NCI-H1694 treated with DMSO at 0.1 percent for 48 hours (cell line): ENCODE measurements at places on chromosomes 16 and 17.

GRCh38 chr16:55273356-55273755, 50.6 kb upstream of the IRX6 start:
- no peak for DNase-seq

- no peak for DNase-seq
Measured at GRCh38 chr17:81254955-81255717, 16.0 kb downstream of the NDUFAF8 start.

DNA sequence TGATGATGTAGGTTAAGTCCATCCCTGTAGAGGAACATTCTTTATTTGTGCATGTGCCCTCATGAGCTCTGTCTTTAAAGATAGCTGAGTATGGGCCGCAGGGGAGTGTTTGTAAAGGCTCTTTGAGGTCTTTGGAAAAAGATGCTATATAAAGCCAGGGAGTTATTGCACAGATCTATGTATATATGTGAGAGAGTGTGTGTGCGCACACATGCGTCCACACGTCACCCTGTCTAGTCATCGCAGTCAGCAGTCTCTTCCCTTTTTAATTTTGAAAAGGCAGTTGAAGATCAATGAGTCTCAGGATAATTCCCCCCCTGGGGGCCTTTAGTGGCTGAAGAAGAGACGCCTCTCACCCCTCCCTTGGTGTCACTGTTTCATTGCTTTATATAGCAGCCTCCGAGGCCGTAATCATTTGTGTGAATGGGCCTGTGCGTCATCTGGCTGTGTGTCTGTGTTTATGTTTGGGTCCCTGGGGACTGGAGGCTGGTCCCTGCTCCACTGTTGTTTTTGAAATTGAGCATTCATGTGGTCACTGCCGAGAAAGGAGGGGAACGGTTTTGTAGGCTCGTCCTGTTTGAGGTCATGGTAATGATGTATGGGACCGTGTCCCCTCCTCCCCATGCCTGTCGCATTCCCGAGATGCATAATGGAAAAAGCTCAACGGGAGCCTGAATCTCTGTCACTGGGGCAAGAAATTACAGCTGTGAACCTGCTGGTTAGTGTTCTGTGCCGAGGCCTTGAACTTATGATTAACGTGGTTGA, 143.9 kb downstream of the SNX29 start:
- no peak for DNase-seq

DNA sequence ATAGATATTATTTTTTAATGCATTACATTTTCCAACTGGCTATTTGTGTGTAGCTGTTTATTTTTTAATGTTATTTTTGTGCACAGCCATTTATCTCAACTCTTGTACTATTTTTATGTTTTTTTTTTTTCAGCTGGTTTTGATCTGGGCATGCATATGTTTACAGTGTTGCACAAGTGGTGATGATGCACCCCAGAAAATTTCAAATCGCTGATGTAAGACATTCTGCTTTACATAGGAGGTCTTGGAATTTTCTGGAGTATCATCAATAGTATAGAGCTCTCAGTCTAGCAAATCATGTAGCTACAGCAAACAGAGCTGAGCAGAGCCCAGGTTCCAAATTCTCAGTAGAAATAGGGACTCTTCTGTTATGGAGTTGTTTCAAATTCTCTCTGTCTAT, 30.2 kb downstream of the CACNG5 start:
- DNase-seq: no peak

DNA sequence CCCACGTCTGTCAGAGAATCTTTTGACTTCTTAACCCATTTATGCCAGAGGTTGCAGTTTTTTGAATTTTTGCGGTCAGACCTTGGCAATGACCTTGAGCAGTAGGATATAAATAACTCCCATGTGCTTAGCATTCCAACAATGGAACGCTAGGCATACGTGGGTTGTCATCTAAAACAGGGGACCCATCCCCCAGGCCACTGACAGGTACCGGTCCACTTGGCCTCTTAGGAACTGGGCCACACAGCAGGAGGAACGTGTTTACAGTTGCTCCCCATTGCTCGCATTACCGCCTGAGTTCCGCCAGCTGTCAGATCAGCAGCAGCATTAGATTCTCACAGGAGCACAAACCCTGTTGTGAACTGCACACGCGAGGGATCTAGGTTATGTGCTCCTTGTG, 76.8 kb upstream of the LGALS9 start:
- no peak for DNase-seq

- DNase-seq: peak; percentile 49
Measured at GRCh38 chr17:7704601-7705268, at the start of gene EFNB3. Gene EFNB3, plus strand, starts transcription at chr17:7705202. Its CDS starts 397 bp downstream, at chr17:7705599.

DNA sequence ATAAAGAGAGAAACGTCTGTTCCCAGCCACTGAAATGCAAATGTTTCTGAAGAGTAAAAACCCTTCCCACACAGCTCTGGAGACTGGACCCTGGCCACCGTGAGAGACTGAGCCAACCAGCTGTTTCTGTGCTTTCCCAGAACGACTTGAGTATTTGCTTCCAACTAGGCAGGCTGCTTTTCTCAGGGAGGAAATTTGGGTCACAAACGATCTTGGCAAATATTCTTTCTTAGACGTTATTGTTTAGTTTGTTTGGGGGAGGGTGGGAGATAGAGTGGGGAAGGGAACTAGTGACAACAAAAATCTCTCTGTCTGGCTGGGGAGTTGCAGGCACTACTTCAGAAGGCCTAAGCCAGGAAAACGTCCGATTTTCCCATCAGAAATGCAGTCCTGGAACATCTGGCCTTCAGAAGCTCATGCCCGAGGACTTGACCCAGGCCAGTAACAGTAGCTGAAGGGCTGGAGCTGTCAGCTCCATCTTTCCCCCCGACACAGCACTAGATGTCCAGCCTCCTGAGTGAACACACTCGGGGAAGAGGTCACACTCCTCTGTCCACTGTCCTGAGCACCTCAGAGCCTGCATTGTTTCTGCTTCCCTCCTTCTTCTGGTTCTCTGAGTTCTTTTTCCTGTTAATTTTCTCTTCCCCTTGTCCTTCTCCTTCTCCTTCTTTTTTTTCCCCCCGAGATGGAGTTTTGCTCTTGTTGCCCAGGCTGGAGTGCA, 4.0 kb downstream of the CCDC92B start:
- no peak for DNase-seq

DNA sequence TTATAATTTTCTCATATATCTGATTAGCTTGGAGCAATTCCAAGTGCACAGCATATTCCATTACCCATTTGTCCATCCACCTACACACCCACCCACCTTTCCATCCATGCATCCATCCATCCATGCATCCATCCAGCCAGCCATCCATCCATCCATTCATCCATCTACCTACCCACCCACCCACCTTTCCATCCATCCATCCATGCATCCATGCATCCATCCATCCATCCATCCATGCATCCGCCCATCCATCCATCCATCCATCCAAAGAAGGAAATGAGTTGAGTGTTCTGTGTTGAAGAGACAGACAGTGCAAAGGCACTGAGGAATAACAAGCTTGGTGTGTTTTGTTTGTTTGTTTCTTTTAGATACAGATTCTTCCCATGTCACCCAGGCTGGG, 78.7 kb upstream of the FAM20A start:
- DNase-seq: no peak

GRCh38 chr17:65457183-65457582, 104.3 kb downstream of the AXIN2 start:
- DNase-seq: no peak

GRCh38 chr17:13302983-13303382, 285.2 kb upstream of the ELAC2 start:
- DNase-seq: no peak

DNA sequence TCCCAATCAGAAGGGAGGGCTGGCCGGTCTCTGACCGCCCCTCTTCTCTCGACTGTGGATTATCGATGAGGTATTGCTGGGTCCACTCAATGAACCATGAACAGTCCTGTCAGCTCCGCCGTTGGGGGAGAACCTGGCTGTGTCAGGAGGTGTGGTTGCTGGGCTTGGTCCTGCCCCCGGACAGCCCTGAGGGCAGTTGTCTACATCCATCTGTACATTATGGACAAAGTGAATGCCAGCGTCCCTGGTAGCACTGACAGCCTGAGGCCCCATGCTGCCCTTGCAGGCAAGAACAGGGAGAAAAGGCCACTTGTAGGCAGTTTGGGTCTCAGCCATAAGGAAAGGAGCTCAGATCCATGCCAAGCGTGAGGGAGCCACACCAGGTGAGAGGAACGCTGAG, 38.9 kb downstream of the ST3GAL2 start:
- no peak for DNase-seq

DNA sequence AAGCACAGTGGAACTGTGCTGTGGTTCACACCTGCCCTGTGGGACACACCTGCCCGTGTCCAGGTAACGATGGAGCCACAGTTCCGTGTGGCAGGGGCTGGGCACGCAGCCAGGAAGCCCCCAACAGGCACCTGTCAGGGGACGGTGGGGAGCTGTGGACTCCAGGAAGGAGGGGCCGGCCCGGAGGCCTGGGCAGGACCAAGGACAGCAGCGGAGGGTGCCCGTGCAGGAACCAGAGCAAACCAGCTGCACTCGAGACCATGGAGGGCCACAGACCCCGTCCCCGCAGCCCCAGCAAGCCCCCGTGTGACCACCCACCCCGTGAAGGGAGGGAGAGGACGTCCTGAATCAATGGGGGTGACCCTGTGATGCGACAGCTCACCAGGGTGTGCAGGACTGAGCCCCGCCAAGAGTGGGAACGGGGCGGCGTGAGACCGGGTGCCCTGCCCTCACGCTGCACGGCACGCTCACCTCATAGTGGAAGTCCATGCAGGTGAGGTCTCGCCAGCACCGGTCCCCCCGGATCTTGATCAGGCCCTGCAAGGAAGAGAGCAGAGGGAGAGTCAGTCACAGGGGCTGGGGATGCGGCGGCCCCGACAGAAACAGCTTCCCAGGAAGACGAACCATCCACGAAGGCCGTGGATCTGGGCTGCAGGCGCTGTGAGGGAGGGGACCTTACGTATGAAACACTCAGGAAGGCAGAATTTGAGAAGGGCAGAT, 78.1 kb downstream of the LMF1 start:
- DNase-seq: no peak

DNA sequence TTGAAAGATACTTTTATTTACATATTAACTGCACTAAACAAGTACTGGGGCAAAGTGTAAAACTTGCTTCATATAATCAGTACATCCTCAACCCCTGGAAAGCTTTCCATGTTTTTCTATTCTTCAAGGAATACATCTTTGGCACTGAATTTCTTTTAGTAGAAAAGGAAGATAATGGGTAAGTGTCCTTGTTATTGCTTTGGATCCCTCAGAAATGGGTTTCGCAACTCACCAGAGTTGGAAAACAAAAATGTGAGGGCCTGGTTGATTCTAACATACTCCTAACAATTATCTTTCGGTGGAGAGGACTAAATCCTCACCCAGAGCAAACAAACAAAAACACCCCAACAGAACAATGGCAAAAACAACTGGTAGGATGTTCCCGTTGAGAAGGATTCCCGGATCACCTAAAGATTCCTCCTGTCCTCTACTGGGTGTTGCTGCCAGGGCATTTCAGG, 120.4 kb downstream of the PARN start:
- DNase-seq: no peak

DNA sequence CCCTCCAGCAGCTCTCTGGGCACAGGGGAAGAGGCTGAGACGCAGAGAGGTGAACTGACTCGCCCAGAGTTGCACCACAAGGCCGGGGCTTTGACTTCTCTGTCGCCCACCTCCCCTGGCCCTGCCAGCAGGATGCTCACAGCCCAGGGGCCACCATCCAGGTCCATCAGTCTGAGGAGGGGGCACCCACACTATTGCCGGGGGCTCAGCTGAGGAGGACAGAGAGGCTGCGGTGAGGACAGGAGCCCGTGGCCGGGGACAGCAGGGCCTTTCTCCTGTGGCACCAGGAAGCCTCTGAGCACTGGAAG, 32.6 kb downstream of the KDM8 start:
- DNase-seq: no peak

DNA sequence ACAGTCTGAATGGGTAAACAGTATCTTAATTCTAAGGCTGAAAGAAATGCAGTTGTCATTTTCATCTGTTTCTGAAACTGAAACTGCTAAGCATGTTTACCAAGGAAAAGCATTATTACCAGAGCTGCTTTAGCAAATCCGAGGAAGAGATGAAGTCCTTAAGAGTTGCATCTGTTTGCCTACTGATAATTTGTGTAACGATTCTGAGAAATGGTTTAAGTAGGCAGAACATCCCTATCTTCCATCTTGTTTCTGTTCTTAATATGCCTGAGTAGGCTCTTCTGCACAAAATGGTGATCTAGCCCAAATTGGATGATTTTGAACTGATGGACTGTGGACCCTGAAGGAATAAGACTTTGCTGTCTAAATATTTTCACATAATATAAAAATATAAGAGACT, 34.9 kb downstream of the NUP93 start:
- no peak for DNase-seq

DNA sequence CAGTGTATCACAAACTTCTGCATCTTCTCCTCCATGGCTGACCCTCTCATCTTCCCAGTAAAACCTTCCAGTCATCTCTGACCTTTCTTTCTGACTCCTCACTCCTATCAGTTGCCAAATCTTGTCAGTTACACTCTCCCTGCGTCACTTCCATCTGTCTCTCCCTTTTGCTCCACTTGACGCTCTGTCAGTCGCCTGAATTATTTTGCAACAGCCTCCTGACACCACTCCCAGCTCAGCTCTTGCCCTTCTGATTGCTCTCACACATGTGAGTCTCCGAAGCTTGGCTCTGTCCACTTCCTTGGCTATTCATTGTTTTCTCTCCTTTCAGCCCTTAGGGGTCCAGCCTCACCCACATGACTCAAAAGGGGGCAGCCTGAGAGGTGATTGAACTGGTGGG, 27.7 kb downstream of the DHRS7C start:
- DNase-seq: no peak

GRCh38 chr16:87707097-87707496, 58.7 kb downstream of the KLHDC4 start:
- DNase-seq: no peak

- DNase-seq: no peak
Measured at GRCh38 chr17:43330876-43331639, 67.7 kb upstream of the ARL4D start.

DNA sequence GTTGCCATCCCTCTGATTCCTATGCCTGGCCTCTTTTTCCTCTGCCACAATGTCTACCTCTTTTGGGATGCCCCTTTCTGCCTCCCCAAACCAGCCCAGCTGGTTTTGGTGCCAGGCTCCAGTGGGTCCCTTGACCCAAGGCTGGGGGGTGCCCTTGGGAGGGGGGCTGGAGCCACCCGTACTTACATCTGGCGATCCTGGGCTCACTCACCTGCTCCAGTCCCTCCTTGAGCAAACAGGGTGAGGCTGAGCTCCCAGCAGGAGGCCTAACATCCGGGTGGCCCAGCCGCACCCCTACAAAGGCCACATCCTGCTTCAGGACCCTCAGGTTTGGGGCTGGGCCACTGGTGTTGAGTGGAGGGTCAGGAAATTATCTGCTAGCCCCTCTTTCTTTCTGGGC, 1.2 kb downstream of the ERN2 start:
- DNase-seq: no peak

GRCh38 chr16:797120-797420, 3.5 kb downstream of the GNG13 start:
- DNase-seq: no peak

DNA sequence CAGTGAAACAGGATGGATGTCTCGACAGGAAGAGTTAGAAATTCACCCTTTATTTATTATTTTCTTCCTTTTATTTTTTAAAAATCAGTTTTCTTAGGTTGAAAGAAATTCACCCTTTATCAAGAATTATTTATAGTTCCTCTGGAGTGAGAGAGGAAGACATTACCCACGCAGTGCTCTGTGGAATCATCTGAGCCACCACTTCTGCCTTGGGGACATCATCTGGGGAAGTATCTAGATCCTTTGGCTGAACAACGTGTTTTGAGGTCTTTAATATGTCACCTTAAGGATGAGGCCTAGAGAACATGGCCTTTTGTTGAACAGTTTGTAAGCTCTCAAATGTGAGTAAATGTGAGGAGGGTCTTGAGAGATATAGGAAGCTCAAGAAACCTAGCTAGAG, 183.3 kb downstream of the UTP18 start:
- no peak for DNase-seq
